Right cardiac atrium (tissue), 5 donors: ENCODE measurements at places on chromosomes 12 and 14.

GRCh38 chr14:94787092-94787491 lies 17.2 kb upstream of the GSC start:
- no peak for DNase-seq

- no peak for DNase-seq
These were observed 216.7 kb downstream of the NUAK1 start for GRCh38 chr12:105921872-105922669.

DNA sequence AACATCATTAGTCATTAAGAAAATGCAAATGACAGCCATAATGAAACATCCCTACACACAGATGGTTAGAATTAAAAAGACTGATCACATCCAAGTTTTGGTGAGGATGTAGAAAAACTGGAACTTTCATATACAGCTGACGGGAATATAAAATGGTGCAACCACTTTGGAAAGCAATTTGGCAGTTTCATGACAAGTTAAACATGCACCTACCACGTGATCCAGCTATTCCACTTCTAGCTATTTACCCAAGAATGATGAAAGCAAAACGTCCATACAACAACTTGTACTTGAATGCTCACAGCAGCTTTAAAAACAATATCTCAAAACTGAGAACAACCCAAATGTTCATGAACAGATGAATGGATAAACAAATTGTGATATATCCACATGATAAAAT lies 77.9 kb upstream of the AVPR1A start:
- no peak for DNase-seq

- no peak for DNase-seq
These were observed 238.8 kb downstream of the PPFIA2 start for GRCh38 chr12:81520064-81520945.

GRCh38 chr14:80100681-80101080 lies 110.6 kb downstream of the DIO2 start:
- DNase-seq: no peak

DNA sequence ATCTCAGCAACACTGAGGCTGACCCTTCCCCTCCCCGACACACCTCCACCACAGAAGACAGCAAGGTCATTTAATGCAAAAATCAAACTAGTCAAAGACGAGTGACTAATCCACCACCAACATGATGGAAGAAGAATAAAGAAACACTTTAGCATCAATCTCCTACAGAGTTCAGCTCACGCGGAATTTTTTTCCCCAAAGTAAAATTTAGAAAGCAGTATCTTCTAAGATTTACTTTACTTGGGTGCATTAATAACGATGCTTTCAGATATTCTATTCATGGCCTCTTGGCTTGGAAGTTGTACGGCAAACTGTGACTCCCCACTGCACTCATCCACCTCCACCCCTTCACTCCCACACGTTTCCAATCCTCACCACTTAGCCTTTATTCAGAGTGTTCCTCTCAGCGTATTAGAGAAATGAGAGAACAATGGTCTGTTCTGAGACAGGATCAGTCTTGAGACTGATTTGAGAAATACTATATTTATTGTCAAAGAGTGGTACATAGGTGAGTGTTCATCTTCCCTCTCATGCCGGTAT lies 1.9 kb downstream of the EGLN3 start:
- DNase-seq: no peak

- no peak for DNase-seq
These were observed 156.8 kb upstream of the CLEC14A start for GRCh38 chr14:38412654-38413053.

DNA sequence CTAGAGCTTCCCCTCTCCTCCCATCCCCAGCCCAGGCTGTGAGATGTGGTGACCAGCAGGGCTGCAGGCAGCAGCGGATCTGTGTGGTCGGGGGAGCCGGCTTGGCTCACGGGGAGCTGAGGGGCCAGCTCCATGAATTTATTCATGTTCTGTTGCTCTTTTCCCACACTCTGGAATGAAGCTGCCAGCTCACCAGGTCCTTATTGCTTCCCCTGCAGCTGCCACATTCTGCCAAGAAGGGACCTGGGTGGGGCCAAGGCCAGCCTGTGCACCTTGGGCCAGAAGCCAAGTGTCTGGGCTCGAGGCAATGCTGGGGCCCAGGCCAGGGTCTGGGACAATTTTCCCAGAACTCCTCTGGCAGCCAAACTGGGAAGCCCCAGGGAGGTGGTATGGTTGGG lies 2.5 kb upstream of the C1QL4 start:
- no peak for DNase-seq

DNA sequence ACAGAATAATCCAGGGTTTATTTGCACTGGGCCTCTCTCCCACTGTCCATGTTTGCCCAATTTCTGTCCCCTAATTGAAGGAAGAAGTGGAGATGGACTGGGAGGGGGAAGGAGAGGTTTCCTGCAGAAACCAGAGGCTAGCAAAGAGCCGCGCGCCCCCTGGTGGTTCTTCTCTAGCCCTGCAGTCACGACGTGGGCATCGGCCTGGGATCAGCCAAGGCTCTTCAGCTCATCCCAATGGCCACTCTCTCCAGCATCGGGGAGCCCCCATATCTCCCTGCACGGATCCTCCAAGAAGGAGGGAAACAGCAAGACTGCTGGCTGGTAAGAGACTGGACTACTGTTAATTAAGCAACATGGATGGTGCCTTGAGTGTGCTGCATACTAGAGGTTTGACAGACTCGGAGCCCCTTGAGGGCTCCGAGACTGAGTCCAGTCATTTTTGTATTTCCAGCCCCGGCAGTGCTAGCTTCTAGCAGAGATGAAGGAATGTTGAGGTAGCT lies 18.7 kb downstream of the ZBTB39 start:
- DNase-seq: peak; percentile 91

DNA sequence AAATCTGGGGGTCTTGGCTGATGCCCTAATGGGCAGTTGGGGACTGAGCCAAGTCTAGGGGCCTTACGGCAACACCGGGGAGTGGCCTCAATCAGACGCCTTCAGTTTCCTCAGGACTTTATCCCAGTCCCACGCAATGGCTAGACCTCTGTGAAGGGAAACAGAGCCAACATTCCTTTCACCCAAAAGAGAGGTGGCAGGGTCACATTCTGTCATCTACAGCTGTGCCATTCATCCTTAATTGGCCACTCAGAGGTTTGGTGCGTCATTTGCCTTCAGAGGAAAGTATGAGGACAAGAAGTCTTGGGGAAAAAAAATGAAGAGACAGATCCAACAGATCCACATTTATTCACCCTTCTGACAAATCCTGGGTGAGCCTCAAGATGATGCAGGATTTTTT lies 166.9 kb upstream of the AVPR1A start:
- no peak for DNase-seq
